Cortex of kidney (tissue), 1 donor: ENCODE measurements at places on chromosomes 2 and 18.

- no peak for DNase-seq
These were observed 6.4 kb downstream of the PMAIP1 start for GRCh38 chr18:59906203-59906602.

- DNase-seq: no peak
These were observed 221.0 kb downstream of the CDH20 start for GRCh38 chr18:61554117-61554776.

DNA sequence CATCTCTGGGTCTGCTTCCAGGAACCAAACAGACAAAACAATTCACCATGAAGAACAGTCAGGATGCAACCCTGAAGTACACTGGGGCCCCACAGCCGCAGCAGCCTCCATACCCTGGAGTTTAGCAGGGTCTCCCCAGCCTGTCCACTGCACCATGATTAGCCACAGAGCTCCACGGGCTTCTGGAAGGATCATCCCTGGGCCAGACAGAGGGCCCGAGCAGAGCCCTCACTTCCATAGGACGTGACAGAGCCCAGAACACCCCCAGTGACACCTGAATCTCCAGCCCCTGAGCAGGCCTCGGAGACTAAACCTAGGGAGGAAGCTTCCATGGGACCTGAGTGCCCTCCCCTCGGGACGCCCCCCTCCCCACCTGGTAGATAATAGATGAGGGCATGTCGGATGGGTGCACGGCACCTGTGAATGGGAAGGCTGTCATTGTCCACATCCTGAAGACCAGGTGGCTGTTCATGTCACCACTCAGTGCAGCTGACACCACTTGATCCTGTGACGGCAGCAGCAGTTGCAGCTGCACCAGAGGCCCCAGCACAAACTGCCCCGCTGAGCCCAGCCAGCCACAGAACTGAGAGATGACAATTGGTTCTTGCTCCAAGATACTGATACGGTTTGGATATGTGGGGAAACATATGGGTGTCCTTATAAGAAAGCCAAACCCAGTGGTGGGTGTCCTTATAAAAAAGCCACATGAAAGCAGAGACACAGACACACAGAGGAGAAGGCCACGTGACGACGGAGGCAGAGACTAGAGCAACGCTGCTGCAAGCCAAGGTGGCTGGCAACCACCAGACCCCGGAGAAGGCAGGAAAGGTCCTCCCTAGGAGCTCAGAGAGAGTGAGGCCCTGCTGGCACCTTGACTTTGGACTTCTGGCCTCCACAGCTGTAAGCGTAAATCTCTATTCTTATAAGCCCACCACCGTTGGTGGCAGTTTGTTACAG, 23.2 kb downstream of the KIF1A start:
- DNase-seq: no peak

GRCh38 chr2:36444216-36444936, 88.8 kb downstream of the CRIM1 start:
- no peak for DNase-seq

GRCh38 chr2:190649798-190650390, 1.0 kb downstream of the NAB1 start:
- DNase-seq: no peak

DNA sequence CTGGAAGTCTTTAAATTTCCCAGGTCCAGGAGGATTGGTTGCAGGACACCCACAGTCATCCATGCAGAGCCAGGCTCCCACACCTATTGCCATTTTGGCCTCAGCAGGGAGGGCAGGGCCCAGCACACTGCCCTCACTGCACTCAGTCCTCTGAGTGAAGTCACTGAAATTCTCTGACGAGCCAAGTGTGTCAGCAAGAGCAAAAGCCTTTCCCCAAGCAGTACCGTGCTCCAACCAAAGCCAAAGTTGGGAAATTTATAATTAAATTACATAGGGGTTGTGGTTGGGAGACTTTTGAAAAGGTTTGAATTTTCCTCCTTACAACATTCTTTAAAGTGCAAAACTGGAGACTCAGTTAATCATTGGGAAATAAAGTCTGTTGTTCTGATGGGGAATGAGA, 98.5 kb upstream of the CD226 start:
- no peak for DNase-seq

DNA sequence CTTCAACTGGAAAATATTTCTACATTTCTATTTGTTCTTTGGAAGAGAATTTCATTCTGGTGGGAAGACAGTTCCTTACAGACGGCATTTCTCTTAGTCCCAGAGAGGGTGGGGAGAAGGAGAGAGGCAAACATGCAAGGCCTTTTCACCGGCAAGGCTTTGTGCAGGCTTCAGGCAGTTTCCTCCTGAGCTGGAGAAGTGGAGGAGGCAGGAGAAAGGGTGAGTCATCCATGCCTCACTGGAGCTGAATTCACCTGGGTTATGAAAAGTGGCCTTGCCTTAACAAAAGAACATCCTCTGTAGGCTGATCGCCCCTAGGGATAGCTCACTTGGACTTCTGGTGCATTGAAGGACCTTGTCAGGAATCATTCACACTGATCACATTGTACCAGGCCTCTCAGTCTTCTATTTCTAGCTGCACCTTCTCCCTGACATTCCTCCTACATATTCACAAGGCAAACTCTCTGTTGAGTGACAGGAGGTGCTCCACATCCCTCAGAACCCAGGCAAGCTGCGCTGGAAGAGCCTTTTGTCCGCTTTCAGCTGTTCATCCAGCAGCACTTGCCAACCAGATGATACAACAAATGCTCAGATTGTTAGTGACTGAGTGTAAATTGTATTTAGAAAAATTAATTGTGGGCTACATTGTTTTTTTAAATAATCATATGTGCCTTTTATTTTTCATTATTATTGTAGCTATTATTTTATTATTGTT, 796.1 kb downstream of the DCDC2C start:
- DNase-seq: no peak

- DNase-seq: no peak
These were observed 87.9 kb downstream of the SEPTIN10 start for GRCh38 chr2:109525836-109526235.

GRCh38 chr2:45105050-45105582, 95.9 kb upstream of the SIX2 start:
- DNase-seq: no peak

DNA sequence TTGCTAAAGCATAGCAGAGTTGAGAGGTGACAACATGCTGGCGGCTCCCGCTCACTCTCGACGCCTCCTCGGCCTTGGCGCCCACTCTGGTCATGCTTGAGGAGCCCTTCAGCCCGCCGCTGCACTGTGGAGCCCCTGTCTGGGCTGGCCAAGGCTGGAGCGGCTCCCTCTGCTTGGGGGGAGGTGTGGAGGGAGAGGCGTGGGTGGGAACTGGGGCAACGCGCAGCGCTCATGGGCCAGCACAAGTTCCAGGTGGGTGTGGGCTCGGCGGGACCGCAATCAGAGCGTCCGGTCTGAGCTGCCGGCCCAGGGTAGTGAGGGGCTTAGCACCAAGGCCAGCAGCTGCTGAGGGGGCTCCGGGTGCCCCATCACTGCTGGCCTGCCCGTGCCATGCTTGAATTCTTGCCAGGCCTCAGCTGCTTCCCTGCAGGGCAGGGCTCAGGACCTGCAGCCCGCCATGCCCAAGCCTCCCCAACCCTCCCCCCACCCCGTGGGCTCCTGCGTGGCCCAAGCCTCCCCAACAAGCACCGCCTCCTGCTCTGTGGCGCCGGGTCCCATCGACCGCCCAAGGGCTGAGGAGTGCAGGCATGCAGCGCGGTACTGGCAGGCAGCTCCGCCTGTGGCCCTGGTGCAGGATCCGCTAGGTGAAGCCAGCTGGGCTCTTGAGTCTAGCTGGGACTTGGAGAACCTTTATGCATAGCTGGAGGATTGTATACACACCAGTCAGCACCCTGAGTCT, 2052.8 kb upstream of the CELF4 start:
- no peak for DNase-seq

GRCh38 chr2:180715044-180715443, 265.4 kb upstream of the UBE2E3 start:
- DNase-seq: no peak

GRCh38 chr2:224278531-224278930, 123.4 kb downstream of the FAM124B start:
- DNase-seq: no peak

- DNase-seq: no peak
These were observed 175.6 kb downstream of the EN1 start for GRCh38 chr2:118671701-118672454.
